ENCODE measurements at places on chromosomes 12 and 14.
A peak's percentile ranks its signal among the peaks of the same experiment; 100 is the strongest.

DNA sequence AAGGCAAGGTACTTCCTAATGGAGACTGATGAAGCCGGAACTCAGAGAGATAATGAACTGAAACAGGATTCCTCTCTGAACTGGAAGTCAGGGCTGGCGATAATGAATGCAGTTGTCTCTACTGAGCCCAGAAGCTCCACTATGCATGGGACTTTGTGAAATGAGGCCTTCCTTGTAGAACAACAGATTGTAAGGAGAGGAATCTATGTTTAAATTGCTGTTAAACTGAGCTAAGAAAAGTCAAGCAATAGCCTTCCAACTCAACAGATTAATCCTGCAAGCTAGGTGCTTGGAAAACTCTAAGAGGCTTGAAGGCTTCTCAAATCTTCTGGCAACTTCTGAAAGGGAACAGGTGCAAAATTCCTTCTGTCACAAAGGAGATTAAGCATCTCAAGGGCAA lies 119.5 kb upstream of the ARHGAP5 start:
- no peak for DNase-seq

DNA sequence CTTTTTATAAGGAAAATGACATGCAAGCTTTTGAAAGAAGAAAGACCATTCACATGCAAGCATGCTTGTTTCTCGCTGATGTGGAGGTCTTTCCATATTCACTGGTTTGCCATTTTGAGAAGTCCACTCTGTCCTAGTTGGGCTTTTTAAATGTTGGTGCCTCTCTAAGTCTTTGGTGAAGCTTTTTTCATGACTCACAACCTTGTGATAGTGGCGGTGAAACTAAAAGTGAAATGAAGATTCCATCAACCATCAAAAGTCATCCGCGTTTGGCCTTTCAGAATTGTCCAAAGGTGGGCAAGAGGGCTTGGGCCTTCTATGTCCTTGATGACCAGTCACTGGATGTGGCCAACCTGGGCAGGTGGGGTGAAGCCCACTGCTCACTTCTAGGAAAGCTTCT lies 4.3 kb downstream of the LRRC74A start:
- no peak for DNase-seq

DNA sequence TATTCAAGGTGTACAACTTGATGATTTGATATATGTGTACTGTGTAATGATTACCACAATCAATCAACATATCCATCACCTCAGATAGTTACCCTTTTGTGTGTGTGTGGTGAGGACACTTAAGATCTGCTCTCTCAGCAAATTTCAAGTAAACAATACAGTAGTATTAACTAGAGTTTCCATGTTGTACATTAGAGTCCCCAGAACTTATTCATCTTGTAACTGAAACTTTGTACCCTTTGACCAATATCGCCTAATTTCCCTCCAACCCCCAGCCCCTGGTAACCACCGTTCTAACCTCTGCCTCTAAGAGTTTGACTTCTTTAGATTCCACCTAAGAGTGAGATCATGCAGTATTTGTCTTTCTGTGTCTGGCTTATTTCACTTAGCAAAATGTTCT lies 12.1 kb downstream of the ADCK1 start:
- DNase-seq, result no peak

DNA sequence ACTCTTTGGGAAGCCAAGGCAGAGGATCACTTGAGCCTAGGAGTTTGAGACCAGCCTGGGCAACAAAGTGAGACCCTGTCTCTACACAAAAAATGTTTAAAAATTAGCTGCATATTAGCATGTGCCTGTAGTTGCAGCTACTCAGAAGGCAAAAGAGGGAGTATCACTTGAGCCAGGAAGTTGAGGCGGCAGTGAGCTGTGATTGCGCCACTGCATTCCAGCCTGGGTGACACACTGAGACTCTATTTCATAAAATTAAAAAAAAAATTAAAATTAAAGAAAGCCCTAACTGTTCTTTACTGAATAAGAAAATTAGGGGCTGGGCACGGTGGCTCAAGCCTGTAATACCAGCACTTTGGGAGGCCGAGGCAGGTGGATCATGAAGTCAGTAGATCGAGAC lies 27.0 kb downstream of the SENP1 start:
- DNase-seq, result no peak

- DNase-seq, result no peak
Measured at GRCh38 chr12:21940549-21941505, at the start of gene ABCC9. ABCC9 (minus strand) TSS chr12:21941426; CDS start chr12:21936674, 4,752 bp downstream.

DNA sequence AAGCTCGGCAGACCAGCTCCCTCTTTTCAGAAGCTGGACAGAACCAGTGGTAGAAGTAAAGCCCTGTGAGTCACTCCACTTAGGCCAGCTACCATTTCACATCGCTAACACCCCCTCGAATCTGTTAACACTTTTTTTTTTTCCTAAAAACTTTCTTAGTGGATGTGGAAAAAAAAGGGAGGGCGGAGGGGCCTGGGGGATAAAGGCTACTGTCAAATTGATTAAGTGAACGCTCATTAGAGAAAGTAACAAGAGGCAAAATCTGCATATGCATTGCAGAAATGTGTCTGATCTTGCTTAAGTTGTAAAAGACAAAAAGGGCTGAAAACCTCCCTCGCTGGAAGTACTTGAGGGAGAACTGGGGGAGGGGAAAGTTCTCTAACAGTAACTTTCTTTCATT lies 86.6 kb upstream of the OTX2 start:
- no peak for DNase-seq

DNA sequence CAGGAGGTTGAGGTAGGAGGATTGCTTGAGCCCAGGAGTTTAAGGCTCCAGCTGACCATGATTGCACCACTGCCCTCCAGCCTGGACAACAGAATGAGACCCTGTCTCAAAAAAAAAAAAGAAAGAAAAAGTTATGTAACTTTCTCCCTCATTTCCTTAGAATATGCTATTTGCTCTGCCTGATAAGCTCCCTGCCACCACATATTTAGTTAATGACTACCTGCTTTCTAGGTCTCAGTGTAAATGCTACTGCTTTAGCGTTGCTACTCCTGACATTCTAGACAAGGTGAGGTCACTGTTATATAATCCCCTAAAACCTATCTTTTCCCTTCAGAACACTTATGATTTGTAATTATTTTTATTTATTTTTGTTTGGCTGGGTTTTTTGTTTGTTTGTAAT lies 86.3 kb upstream of the AMN1 start:
- no peak for DNase-seq

GRCh38 chr12:77591959-77592743 lies 238.5 kb upstream of the NAV3 start:
- DNase-seq, result no peak

DNA sequence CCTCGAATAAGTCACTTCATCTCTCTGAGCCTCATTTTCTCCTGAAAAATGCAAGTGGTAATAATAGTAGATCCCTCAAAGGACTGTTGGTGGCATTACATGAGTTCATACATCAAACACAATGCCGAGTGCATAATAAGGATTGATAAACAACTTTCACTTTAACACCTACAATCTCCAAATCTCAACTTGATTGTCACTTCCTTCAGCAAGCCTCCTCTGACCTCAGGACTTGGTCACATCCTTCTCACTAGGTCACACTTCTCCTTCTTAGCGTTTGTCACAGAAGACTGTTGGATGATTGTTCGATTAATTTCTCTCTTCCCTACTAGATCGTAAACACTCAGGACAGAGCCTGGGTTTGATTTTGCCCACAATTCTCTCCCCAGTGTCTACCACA lies 7.9 kb upstream of the PRKAB1 start:
- DNase-seq, result no peak

DNA sequence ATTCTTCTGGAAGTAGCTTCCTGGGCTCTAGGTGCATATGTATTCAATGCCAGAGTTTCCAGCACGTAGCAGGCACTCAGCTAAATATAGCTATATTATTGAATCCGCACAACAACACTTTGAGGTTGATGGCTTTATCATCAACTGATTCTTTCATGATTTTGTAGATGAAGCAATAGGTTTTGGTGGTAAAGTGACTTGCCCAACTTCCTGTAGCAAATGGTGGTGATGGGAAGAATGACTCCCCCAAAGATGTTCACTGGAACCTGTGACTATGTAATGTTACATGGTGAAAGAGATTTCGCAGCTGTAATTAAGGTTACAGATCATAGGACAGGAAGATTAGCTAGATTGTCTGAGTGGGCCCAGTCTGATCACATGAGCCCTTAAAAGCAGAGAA lies 3.2 kb downstream of the TDRD9 start:
- DNase-seq, result peak; percentile 14

DNA sequence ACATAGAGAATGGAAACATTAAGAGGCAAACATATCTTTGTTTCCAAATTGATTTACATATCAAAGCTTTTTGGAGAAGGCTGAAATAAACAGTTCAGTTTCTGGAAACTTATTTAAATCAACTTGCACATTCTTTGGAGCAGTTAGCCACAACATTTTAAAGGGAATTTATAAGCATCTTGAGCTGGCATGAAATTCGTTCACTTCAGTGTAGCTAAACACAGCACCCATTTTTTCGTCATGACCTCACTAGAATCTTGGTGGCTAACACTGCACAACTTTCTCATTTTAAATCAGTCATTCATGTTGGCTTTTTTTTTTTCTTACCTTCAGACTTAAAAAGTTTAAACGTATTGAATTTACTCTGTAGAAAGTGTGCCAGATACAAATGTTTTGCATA lies 1139.9 kb upstream of the FLRT2 start:
- no peak for DNase-seq

- no peak for DNase-seq
Measured at GRCh38 chr12:98295681-98296080, 219.7 kb upstream of the TMPO start.

DNA sequence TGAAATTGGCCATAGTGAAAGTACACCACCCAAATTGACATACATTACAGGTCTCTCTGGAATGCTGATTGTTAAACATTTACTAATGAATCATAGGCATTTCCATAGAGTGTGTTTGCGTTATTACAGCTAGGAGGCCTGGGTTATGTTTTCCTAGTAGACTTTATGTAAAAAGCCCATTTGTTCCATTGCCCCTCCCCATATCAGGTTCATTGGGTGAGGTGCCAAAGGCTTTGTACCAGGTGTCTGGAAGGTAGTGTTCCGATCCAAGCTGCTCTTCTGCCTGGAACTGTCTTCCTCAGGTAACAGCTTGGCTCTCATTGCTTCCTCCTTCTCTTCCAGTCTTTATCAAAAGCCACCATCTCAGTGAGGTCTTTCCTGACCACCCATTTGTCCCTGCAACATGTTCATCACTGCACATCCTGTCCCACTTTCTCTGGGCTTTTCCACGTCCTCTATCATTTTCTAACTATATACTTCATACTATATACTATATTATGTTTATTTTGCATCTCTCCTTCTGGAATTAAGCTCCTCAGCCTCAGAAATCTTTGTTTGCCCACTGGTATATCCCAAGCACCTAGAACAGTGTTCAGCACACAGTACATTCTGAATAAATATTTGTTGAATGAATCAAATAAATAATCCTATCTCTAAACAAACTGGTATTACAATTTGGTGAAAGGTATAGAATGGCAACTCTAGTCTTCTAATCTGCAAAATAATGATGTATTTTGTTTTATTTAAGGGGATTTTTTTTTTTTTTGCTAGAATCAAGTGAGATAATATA lies 252.3 kb downstream of the KTN1 start:
- no peak for DNase-seq

DNA sequence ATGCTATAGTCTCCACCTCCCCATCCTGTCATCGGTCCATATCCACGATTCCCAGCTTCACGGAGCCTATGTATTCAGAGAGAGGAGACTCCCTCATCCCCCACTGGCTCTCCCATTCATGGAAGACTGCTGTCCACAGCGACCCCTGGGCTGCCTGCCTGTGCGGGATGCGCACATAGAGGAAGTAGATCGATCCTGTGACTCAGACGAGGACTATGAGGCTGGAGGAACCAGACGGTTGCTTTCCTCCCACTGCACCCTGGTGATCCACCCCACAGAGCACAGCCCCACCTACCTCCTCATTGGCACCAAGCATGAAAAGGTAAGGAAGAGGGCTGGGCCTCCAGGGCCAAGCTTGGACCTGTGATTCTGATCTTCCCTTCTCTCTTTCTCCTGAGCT lies 24.4 kb downstream of the PIGH start:
- DNase-seq, result no peak

DNA sequence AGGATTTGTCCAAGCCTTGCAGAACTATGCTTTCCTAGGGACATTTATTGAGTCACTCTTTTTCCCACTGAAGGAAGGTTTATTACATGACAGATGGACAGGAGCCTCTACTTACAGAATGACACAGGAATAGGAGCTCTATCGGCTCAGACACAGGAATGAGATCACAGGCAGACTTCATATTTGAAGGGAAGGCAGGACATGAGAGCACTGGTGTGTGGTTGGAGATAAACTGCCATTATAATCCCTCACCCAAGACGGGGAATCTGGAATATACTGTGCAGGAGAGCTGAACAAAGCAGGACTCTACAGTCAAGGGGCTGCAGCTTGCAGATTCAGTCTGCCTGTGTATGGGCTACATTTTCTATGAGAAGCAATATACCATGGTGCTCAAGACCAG lies 26.8 kb upstream of the IL22 start:
- DNase-seq, result no peak

DNA sequence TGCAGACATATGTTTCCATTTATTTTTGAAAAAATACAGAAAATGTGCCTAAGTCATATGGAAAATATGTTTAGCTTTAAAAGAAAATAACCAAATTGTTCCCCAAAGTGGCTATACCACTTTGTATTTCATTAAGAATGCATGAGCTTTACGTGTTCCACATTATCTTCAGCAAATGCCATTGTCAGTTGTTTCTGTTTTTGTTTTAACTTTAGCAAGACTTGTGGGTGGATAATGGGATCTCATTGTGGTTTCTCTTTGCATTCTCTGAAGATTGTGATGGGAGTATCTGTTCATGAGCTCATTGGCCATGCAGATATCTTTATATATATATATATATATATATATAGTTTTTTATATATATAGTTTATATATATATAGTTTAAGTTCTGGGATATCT lies 181.5 kb downstream of the CCER1 start:
- no peak for DNase-seq

- DNase-seq, result no peak
Measured at GRCh38 chr12:49138999-49139398, 7.8 kb upstream of the TUBA1B start.

DNA sequence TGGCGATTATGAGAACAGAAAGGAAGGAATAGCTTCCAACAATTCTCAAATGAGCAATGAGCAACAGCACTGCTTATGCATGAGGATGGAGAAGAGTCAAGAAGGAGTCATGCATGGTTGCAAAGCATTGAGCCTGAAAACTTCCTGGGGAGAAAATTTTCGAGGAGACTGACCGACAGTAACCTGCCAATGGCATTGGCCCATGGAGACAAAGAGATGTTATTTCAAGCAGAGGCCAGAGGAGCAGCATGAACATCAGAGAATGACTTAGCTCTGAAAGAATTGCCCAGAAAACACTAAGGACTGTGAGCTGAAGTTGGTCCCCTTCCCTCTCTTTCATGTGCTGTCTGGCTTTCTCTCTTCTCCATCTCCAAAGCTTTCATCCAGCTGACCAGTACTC lies 343.4 kb downstream of the ADAMTS20 start:
- no peak for DNase-seq

GRCh38 chr12:27968972-27969623 lies 3.4 kb downstream of the PTHLH start:
- DNase-seq, result no peak

GRCh38 chr12:5134861-5135525 lies 91.3 kb downstream of the KCNA5 start:
- DNase-seq, result no peak

- DNase-seq, result no peak
Measured at GRCh38 chr12:111359231-111359913, 9.5 kb downstream of the PHETA1 start.

Data from CD4-positive, alpha-beta T cell treated with Interleukin-4 for 1 hour (primary cell).